ENCODE measurements at places on chromosomes 3 and 15. TPM values are rescaled to one million over a fixed set of nuclear protein-coding genes. Genes with fewer than 3 reads are reported as not detected.

DNA sequence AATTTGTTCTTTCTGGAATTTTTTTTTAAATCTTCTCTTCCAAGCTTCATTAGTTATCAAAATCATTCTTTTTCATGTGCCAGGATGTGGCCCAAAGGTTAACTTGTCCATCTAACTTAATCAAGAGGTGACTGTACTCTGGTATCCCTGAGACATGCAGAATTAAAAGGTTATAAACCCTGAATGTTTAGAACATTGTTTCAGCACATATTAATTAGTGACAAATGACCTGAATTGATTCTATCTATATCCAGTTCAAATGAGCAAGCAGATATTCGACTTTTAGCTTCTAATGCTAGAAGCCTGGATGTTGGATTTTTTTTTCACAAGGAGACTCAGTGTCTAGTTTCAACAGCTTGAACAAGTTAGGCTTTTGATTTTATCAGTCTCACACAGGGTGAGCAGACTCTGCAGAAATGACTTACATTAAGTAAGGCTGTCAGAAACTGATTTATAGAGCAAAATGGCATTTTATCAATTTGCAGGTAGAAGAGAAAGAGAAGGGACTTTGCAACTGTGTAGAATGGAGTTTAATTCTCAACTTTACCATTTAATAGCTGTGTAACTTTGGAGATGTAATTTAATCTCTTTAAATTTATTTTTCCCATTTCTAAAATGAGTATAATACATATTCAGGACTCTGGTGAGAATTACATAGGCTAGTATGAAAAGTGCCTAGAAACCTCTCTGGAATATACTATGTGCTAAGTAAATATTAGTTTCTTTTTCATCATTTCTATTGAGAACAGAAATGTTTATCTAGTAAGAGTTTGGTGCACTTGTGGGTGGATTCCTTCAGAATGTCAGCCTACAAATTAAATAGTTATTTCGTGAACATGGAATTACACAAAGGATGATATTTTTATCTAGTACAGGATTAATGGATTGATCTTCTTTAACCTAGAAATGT lies 100.0 kb downstream of the ALCAM start:
- no peaks in the 10 kb centered on the region for H3K27me3 ChIP-seq
- H3K4me1 ChIP-seq: no peaks in the 10 kb centered on the region
- H3K4me3 ChIP-seq: no peak overlapping the region
- no peak overlapping the region for H3K27ac ChIP-seq

DNA sequence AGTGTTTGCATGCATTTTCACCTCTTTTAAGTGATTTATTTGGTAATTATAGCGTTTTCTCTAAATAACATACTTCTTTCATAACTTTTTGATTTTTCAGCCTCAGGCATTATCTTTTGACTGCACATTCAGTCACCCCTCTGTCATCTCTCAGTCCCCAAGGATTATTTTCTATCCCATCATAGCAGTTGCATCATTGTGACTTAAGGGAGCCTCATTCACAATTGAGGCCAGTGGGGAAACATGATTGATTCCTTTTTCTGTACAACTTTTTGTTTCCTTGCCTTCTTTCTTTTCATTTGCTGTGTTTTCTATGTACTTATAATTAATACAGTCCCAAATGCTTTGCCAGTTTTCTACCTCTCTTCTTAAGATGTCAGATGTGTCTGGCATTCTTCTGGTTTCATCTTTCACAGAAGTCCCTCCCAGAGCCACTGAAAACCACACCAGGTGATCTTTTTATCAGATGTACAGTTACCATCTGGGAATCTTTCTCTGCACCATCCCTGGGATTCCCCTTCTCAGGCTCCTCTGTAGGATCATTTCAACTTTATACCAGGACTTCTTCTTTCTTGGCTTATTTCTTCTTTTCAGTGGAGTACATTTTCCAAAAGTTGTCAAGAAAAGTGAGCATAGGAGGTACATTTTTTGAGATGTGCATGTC lies 151.4 kb downstream of the RAP2B start:
- H3K36me3 ChIP-seq: no peaks in the 10 kb centered on the region
- no peak overlapping the region for H3K27ac ChIP-seq
- peaks cover 14% of the 10 kb centered on the region for H3K4me1 ChIP-seq
- no peaks in the 10 kb centered on the region for H3K27me3 ChIP-seq
- DNase-seq: no peak

DNA sequence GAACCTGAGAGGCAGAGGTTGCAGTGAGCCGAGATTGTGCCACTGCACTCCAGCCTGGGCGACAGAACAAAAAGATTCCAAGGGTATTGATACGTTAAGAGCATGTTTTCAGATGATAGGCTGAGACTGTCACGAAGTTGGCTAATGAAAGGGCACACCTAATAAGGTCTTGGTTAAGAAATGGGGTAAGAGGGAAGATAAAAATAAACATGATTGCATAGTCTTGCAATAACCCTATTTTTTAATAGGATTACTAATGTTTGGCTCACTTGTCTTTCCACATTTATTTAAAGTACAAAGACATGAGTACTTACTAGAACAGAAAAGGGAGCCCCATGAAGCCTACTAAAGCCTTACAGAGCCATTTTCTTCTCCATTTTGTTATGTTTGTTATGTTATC lies 109.0 kb downstream of the FRMD4B start:
- DNase-seq: no peak
- no peaks in the 10 kb centered on the region for H3K36me3 ChIP-seq

The SLC2A2 gene
- total RNA-seq: not detected

- H3K27ac ChIP-seq: no peak overlapping the region
- peaks cover 5% of the 10 kb centered on the region for H3K4me1 ChIP-seq
- H3K27me3 ChIP-seq: no peaks in the 10 kb centered on the region
- no peaks in the 10 kb centered on the region for H3K36me3 ChIP-seq
- no peak overlapping the region for H3K4me3 ChIP-seq
- no peak for DNase-seq
Observed at GRCh38 chr3:5239602-5240001, 52.1 kb downstream of the EDEM1 start.

DNA sequence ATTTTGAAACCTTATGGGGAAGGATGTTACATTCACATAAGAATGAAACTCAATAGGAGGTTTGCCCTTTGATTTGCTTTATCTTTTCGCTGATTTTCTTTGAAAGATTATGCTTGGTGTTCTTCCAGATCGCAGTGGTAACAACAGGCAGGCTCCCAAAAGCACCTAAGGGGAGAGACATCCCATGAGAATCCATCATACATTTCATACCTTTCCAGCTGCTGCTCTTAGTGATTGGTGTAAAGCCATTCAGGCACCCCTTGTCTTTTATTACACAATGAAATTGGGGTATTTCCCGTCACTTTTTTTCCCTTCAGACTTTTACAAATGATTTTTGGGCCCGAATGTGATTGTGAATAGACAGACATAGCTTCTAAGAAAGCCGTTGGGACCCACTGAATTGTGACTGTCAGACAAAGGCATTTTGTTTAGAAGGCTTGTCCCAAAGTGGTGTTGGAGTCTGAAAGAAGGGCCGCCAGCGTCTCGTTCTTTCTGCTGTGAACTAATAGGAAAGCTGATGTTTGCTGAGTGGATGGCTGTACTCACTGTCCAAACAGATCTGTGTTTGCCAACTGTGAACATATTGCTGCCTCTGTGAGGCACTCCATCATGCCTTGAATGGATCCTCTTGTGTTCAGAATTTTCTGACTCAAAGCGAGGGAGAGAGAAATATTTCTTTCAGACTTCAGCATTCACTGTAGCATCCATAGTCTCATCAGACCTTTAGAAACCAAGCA lies 164.3 kb downstream of the FNDC3B start:
- peaks cover 32% of the 10 kb centered on the region for H3K36me3 ChIP-seq
- no peaks in the 10 kb centered on the region for H3K4me1 ChIP-seq
- H3K4me3 ChIP-seq: no peak overlapping the region
- H3K27ac ChIP-seq: no peak overlapping the region

DNA sequence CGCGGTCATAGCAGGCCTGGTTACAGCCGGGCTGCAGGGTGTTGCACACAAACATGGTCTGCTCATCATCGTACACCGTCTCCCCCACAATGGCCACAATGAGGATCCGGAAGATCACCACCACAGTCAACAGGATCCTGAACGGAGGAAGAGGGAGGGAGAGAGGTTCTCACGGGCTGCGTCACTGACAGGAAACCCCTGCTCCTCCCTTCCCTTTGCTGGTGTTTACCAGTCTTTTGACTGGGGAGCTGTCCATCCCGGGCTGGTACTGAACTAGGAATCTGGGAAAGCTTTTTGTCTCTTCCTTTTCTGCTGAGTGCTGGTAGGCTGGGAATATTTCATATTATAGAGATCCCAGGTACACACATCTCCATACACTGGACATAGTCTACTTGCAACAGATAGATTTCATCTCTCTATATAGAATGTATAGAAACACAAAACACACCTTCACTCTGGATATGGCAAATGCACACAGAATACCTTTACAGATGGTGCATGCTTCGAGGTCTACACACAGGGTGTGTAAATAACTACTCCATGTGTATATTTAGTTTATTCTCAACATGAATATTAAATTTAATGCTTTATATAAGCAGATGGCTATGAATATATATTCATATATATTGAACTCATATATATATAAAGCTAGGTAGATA lies 1.4 kb downstream of the GJD2 start:
- H3K4me3 ChIP-seq: no peak overlapping the region
- DNase-seq: no peak
- H3K27ac ChIP-seq: no peak overlapping the region
- H3K4me1 ChIP-seq: peaks cover 3% of the 10 kb centered on the region
- no peaks in the 10 kb centered on the region for H3K36me3 ChIP-seq

The ZMYND10 gene
- total RNA-seq: 1.7 TPM

DNA sequence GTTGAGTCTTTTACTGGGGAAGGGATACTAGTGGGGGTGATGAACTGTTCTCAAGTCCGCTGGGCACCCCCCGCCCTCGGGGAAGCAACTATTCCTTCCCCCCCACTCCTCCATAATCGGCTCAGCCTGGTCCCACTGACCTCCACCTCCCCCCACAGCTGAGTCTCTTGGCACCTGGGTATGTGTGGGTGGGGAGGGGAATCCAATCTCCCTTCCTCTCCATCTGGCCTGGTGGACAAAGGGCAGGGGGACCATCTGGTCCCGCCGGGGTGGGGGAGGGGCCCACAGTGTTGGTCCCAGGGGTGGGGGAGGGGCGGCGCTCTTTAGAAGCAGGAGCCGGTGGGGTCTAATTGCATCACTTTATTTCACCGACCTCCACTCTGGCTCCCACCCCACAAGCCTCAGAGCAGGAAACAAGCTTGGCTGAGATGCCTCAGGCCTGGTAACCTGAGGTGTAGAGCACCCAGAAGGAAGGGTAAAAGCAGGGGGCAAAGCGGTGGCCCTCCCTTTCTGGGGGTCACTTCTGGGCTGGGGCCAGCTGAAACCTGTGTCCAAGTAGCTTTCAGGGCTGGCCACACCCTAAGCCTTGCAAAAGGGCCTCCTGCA lies 1.0 kb upstream of the PCBP4 start:
- H3K4me1 ChIP-seq: peaks cover 34% of the 10 kb centered on the region
- DNase-seq: no peak
- no peaks in the 10 kb centered on the region for H3K36me3 ChIP-seq

- peaks cover 10% of the 10 kb centered on the region for H3K4me1 ChIP-seq
- no peak for DNase-seq
- H3K36me3 ChIP-seq: peaks cover 4% of the 10 kb centered on the region
- H3K27ac ChIP-seq: no peak overlapping the region
Observed at GRCh38 chr3:107411056-107411455, 33.8 kb downstream of the CCDC54 start.

Data from activated CD4-positive, alpha-beta memory T cell treated with anti-CD3 and anti-CD28 coated beads, Interleukin-2, amount 10 ng/mL, durations not matched to agents 7 days and 5 days (primary cell).